ENCODE measurements at places on chromosomes 6 and 20.
A peak's percentile ranks its signal among the peaks of the same experiment; 100 is the strongest.

DNA sequence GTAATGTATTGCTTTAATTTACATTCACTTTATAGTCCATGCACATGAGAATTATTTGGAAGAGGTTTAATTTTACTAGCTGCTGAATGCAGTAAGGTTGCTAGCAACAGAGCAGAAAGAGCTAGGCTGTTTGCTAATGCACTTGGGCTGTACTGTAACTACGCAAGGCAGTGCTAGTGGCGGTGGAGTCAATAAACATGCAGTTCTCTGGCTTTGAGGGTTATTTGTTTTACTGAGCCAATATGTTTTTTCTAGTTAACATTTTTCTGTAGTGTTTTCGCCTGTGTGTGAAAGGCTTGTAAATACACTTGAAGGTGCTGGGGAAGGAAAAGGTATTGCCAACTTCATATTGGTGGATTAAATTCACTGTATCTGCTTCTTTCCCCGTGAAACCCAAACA is 112.8 kb downstream of the BTBD3 start:
- DNase-seq = no peak

DNA sequence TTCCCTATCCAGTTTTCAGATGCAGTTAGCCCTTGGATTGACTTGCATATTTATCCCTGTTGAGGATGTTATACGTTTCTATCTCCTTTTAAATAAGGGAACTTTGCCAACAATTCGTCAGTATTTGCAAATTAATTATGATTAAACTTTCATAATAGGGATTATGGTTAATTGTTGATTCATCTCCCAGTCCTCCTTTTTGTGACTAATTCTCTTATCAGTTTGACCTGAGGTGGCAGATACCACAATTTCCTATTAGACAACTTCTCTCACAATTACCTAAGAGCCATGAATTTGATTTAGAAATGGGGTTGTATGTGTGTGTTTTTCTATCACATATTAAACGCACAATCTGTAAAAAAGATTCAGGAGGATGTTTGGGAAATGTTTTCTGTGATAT is 172.9 kb downstream of the LAMA2 start:
- DNase-seq = no peak

- no peak for DNase-seq
Observed at GRCh38 chr6:96197241-96197640, 181.5 kb downstream of the FUT9 start.

DNA sequence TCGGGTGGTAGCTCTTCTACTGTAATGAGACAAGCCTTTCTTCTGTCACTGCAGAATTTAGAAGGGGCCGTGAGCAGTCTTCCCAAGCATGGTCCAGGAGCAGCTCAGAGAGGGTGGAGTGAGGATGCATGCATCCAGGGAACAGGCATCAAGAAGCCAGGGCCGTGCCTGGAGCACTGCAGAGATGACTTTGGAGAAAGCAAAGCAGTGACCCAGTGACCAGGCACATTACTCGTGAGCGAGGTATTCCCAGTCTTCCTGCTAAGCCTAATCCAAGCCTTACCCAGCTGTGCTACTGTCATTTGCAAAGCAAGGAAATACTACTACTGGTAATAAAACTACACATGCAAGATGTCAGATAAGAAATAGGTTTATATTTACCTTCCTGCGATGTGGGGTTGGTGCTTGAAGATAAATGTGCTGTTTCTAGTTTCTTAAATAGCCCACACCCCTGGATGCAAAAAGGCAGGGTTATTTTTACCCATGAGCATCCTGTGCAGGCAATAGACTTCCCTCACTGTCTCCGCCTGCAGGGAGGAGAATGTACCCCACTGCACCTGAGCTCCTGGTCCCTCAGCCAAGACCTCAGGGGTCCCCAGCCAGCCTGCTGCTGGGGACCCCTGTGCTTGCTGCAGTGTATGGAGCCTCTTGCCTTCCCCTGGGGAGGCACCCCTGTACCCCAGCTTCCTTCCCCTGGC is 62.9 kb downstream of the SSR1 start:
- DNase-seq = no peak

DNA sequence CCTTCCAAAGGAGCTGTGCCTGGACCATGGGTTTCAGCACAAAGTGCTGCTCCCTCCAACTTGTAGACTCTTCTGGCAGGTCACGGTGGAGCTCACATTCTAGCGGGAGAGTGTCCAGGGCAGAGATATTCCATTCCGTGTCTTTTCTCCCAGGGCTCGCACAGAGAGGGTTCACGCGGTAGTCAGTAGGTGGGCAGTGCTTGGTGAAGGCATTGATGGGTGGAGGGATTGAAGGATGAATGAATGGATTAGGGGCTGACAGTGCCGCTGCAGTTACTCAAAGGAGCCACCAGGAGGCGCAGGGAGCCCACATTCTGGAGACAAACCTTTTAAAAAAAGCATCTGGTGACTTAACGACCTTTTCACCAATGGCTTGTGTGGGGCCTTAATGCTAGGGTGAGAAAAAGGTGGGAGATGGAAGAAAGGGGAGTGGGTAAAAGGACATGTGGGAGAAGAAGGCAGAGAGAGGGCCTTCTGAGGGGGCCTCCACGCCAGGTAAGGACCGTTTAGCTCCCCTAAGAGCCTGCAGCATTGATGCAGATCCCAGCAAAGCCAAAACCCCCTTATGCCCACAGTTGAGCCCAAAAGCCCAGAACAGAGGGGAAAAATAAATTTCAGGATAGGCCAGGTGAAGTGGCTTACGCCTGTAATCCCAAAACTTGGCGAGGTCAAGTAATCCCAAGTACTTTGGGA is 17.5 kb upstream of the FAM110A start:
- peak; percentile 39 for DNase-seq

GRCh38 chr20:46946796-46947195 is 52.2 kb downstream of the EYA2 start:
- no peak for DNase-seq
